ENCODE measurements at places on chromosomes 13 and 19. TPM values are rescaled to one million over a fixed set of nuclear protein-coding genes. Genes with fewer than 3 reads are reported as not detected.

KLK12 gene
- total RNA-seq = not detected

CEACAM16 gene
- total RNA-seq = not detected

TNFSF9 gene
- not detected for total RNA-seq

ZNF541 gene
- 2.7 TPM for total RNA-seq

LILRB2 gene
- not detected for total RNA-seq

SMIM24 gene
- not detected for total RNA-seq

SLC46A3 gene
- 1.6 TPM for total RNA-seq

ZNF414 gene
- total RNA-seq = 7.4 TPM

CERS4 gene
- 25.5 TPM for total RNA-seq
